Naive B cell (primary cell): ENCODE measurements at places on chromosomes 12 and 14.

GRCh38 chr12:87690236-87690810 is 338.9 kb downstream of the C12orf50 start:
- DNase-seq: no peak

DNA sequence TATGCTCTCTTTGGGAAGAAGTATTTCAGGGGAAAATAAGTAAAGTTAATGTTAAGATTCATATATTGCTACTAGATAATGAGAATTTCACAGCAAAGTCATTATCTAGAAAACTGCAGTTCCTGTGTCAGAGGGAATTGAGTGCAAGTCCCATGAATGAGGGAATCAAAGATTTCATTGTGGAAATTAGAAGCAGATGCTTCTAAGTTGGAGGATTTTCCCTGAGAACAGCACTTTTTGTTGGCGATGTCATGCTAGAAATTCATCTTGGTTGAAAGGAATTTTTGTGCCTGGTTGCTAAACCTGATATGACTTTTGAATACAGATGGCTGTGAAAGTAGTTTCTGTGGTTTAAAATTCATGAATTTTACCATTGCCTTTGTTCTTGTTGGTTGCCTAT is 25.6 kb downstream of the FRMD6 start:
- DNase-seq: no peak

- DNase-seq: no peak
Measured at GRCh38 chr12:45757172-45757571, 27.7 kb downstream of the ARID2 start.

DNA sequence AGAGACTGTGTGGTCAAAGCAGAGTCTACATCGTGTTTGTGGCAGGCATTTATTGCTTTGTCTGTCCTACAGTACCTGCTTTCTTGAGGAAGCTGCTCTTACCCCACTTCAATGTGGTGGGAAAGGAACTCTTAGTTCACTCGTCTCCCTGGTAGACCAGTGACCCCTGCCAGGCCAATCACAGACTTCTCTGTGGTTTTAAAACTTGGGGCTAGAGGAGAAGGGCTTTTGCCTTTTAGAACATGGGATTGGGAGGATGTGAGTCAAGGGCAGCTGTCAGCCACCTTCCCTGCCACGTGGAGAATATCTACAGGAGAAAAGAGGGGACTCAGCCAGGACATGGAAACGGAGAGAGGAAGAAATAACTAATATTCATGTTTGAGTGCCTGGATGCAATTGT is 36.8 kb upstream of the TMED10 start:
- DNase-seq: no peak

GRCh38 chr12:12392413-12392812 is 35.5 kb downstream of the BORCS5 start:
- no peak for DNase-seq

GRCh38 chr12:71107936-71108335 is 49.9 kb downstream of the TSPAN8 start:
- DNase-seq: no peak

GRCh38 chr14:35296545-35296944 is 4.4 kb downstream of the PSMA6 start:
- DNase-seq: no peak

- no peak for DNase-seq
Measured at GRCh38 chr14:49363821-49364751, 222.1 kb downstream of the RPS29 start.

GRCh38 chr14:57060276-57060955 is 208.3 kb downstream of the EXOC5 start:
- DNase-seq: no peak

- no peak for DNase-seq
Measured at GRCh38 chr12:107568718-107569117, 116.9 kb upstream of the PWP1 start.

DNA sequence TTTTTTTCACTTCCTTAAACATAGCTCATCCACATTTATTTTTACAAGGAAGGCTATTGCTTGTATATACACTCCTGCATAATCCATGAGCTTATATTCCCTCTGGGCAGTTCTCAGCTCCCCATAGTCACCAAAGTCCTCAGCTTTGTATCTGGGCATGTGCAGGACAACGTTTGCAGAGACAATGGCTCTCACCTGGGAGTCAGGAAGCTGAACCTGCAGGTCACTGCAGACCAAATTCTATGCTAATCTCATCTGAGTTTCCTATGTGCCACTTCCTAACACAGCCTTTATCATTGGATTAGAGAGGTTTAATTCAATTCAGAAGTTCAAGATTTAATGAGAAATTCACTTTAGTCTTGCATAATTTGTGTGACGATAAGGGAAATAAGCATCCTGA is 131.5 kb downstream of the KCNK10 start:
- no peak for DNase-seq

DNA sequence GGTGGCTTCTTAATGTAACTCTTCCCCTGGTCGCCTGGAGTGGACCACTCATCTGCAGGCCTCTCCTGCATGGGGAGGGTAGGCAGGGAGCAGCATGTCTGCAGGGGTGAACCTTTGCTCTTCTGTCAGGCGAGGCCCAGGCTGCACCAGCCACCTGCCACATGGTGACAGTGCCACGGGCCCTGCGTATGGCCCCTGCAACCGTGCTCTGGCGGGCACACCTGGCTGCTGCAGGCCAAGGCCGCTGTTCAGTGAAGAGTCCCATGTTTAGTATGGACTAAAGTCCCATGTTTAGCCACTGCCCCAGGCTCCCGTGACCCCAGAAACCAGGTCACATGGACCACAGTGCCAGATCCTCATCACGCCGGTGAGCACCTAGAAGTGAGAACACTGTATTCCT is 187.0 kb downstream of the ADGRD1 start:
- DNase-seq: no peak

DNA sequence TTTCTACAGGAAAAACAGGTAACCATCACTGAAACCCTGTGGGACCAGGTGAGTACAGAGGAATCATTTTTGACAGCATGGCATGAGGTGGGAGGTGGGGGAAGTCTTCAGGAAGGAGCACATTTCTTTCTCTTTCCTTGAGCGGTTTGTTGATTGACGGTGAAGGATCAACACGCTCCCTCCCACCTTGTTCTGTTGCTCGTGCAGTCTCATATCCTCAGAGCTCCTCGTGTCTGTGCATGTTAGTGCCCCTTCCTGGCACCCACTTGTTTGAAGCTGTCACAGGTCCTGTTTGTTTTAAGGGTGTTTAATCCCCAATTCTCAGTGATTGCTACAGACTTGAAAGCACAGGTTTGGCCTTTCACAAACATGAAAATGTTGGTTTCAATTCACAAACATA is 4.4 kb downstream of the C12orf54 start:
- no peak for DNase-seq

DNA sequence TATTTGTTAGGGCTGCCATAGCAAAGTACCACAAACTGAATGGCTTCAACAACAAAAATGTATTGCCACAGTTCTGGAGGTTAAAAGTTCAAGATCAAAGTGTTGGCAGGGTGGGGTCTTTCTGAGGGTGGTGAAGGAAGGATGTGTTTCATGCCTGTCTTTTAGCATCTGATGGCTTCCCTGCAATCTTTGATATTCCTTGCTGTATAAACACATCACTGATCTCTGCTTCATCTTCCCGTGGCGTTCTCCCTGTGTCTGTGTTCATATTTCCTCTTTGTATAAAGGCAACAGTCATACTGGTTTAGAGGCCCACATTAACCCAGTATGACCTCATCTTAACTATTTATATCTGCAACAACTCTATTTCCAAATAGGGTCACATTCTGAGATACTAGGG is 167.5 kb downstream of the BTG1 start:
- no peak for DNase-seq

- DNase-seq: no peak
Measured at GRCh38 chr14:104352493-104353220, 214.3 kb downstream of the KIF26A start.

GRCh38 chr12:122874081-122874480 is 21.8 kb downstream of the VPS37B start:
- no peak for DNase-seq

DNA sequence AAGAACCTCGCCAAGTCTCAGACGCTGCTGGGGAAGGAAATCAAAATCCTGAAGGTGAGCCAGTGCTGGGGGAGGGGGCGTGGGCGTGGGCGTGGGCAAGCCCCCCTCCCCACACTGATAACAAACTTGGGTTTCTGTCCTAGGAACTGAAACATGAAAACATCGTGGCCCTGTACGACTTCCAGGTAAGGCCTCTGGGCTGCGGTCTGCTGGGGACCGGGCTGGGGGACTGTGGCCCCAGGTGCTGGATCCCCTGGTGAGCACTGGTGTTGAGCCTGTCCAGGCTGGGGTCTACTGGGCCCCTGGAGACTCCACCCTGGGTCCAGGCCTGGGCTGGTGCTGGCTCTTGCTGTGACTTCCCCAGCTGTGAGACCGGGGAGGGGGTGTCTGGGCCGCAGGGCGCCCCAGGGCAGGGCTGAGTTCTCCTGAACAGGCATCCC is 1.2 kb downstream of the ULK1 start:
- no peak for DNase-seq

- DNase-seq: no peak
Measured at GRCh38 chr14:27078191-27078590, 480.4 kb upstream of the NOVA1 start.

DNA sequence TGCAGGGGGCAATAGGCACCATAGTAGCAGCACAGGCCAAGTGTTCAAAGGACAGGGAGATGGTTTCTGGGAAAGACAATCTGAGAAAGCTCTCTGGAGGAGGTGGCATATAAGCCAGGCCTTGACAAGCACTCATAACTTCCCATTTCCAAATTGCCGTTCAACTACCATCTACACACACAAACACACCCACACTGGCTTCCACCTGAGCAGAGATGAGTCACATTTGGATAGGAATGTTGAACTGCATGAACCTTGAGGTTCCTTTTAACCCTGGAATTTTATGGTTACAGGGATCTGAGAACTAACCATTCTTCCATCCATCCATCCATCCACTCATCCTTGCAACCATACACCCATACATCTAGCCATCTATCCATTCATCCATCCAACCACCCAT is 86.6 kb downstream of the KSR2 start:
- no peak for DNase-seq

DNA sequence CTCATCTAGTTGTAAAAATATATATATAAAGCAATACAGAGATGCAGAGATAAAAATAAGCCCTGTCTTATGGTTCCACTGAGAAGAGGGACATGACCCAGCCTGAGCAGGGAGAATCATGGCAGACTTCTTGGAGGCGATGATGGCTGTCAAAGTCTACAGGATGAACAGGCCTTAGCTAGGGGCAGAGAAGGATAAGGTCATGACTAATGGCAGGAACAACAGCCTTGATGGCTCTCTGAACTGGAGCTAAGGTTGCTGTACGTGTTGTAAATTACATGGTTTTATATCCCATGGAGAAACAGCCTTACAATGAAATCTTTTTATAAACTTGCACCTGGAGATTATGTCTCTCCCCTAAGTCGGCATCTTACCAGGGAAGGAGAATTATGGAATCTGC is 32.4 kb downstream of the FOXN3 start:
- no peak for DNase-seq

DNA sequence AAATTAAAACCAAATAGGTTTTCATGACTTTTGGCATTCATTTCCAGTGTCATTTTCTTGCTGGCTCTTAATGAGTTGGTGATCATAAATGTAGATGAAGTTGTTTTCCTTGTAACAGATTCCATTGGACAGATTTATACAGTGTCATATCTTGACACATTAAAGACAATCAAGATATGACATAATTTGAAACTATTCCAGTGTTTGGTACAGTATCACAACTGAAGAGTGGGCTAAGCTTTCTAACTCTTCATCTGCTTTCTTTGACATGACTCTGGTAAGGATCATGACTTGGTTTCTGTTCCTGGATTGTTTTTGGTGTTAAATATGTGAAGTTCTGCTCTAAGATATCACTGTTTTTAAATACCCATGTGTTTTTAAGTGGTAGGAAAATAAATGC is 289.6 kb downstream of the NAV3 start:
- no peak for DNase-seq

- no peak for DNase-seq
Measured at GRCh38 chr12:88166179-88166578, 24.1 kb downstream of the TMTC3 start.

DNA sequence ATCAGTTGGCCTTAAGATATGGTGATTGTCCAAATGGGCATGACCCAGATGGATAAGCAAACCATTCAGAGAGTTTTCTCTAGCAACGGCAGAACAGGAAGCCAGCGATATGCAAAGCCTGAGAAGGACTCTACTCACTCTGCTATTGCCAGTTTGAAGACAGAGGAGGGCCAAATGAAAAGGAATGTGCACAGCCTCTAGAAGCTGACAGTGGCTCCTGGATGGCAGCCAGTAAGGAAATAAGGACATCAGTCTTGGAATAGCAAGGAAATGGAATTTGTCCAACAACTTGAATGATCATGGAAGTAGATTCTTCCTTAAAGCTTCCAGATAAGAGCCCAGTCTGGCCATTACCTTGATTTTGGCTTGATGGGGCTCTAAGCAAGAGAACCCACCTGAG is 60.0 kb downstream of the TMTC2 start:
- DNase-seq: no peak

- no peak for DNase-seq
Measured at GRCh38 chr14:76516884-76517283, 140.9 kb downstream of the ESRRB start.

GRCh38 chr12:57852620-57853500 is 6.3 kb upstream of the CTDSP2 start:
- no peak for DNase-seq

DNA sequence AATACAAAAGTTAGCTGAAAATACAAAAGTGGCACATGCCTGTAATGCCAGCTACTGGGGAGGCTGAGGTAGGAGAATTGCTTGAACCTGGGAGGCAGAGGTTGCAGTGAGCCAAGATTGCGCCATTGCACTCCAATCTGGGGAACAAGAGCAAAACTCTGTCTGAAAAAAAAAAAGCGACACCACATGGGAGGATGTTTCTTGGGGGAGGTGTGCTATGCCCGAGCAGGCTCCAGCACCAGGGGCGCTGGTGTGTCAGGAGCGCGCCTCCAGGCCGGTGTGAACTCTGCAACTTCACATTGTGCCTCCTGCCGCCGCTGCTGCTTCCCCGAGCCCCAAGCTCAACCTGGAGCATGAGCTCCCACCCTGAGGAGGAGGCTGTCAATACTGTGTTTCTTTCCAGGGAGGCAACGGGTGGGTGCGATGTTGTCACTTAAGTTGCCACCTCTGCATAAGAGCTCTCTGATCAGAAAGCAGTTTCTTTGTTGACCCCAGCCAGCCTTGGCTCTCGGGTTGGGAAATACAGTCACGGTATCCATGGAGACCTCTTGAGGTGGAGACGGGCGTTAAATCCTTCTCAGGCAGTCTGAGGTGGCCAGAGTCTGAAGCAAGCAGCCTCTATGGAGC is 18.9 kb downstream of the DEGS2 start:
- DNase-seq: no peak

GRCh38 chr12:123726244-123726643 is 14.1 kb downstream of the ATP6V0A2 start:
- no peak for DNase-seq

GRCh38 chr14:80426683-80427082 is 215.4 kb upstream of the DIO2 start:
- DNase-seq: no peak
